NCI-H748 treated with DMSO at 0.1 percent for 48 hours (cell line): ENCODE measurements at places on chromosomes 7 and 10.

DNA sequence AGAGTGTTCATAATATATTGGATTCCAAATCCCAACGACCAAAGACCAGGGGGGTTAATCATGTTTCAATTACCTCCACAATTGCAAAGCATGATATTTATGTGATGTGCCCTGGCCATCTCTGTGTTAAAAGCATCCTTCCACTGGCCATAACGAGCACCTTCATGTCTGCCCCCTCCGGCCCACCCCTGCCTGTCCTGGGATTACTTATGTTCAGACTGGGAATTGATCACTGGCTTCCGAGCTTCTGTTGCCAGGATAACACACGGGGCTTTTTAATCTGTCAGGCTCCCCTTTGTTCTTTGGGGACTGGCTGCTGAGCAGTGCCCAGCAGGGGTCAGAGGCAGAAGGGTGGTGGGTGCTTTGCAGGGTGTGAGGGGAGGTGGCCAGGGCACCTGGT is 13.7 kb upstream of the CHST15 start:
- DNase-seq: no peak

DNA sequence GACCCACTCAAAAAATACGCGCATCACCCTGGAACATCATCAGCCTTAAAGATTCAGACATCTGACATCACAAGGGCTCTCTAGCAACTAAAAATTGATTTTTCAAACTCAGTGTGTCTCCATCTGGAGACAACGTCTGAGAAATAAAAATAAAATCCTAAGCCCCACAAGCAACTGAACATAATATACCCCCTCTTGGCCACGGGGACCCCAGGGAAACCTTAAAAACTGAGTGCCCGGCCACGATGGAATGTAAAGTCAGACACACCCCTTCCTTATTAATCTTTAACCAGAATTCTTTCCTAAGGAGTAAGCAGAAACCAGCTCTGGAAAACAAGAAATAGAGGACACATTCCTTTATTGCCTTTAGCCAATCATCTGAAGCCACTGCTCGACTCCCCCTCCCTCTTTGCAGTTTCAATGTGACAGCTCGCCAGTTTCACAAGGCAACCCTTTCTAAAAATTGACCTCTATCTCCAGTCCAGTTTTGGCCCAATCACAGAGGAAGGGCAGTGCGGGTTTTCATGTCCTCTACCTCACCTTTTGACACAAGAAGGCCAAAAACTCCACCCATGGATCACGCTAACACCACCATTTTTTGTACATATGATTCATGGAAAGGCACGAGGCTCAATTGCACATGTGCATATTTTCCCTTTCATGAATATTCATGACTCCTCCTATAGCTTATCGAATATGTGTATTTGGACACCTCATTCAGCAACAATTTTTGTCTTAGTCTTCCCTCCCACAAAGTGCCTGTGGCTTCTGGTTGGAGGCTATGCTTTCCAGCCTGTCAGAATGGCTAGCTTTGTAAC is 24.2 kb downstream of the IFIT3 start:
- no peak for DNase-seq

DNA sequence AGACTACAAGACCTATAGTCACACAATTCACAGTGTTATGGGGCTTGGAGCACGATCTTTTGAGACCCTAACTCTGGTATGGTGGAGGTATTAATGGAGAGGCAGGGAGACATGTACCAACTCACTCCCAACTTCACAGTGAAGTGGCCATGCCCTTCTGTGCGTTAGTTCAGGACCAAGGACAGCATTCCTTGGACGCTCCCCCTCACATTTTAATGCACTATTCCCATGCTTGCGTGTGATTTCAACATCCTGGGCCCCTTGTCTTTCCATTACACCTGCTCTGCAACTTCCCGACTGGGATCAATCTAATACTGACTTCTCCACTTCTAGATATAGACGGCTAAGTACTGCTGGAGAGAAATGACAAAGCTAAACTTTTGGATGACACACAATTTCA is 72.7 kb downstream of the PLCE1 start:
- no peak for DNase-seq

GRCh38 chr7:71480791-71481190 is 348.8 kb downstream of the GALNT17 start:
- no peak for DNase-seq
